ENCODE measurements at places on chromosomes 11 and 22.

GRCh38 chr11:1559111-1559951 is 12.7 kb downstream of the DUSP8 start:
- DNase-seq, result no peak

DNA sequence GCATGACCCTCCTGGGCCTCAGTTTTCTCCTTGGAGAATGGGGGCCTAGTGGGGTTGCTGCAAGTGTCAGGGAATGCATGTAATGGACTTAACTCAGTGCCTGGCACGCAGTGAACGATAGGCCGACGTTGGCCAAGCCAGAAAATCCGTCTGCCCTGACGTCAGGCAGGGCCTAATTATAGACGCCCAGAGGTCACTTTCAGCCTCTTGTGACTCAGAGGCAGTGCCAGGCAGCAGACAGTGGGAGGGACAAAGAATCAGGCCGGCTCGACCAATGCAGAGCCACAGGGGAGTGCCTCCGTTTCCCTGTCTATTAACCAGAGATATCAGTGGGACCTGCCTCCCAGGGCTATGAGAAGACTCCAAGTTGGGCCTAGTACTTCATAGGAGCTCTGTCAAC is 115.0 kb downstream of the MN1 start:
- DNase-seq, result no peak

DNA sequence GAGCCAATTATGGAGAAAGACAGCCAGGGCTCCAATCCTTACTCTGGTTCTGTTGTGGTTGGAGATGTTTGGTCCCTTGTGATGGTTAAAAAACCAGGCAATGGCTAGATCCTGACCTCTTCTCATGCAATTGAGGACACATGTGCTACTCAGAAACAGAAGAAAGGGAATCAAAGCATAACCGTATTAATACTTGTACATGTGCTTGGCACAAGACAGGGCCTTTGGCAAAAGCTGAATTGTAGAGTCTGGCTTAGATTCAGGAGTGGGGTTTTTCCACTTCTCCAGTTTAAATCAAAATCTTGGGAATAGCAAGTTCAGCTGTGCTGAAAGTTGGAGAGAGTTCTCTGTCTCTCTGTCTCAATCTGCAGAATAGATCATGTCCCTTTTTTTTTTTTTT is 80.1 kb upstream of the E2F8 start:
- DNase-seq, result no peak

DNA sequence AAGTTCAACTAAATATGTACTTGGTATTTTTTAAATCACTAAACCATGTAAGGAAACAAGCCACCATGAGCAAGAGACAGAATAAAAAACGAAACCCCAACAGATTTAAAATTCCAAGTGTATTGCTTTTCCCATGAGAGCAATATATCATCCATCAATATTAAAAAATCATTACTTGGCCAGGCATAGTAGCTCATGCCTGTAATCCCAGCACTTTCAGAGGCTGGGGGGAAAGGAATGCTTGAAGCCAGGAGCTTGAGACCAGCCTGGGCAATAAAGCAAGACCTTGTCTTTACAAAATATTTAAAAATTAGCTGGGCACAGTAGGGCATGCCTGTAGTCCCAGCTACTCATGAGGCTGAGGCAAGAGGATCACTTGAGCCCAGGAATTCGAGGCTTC is 190.8 kb downstream of the TTC28 start:
- no peak for DNase-seq

DNA sequence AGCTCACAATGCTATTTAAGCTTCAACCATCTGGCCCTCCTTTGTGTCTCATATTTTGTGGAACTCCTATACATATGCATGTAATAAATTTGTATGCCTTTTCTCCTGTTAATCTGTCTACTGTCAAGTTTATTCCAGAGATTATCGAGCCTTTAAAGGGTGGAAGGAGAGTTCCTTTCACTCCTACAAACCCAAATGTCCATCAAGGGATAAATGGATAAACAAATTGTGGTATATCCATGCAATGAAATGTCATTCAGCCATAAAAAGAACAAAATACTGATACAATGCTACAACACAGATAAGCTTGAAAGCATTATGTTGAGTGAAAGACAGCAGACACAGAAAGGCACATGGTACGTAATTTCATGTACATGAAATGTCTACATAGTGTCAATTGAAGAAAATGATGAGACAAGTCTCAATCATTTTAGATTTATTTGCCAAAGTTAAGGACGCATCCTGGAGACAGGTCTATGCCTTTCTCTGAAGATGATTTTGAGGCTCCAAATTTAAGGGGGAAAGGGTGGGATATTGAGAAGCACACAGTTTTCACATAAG is 17.7 kb upstream of the FEZ1 start:
- DNase-seq, result no peak

DNA sequence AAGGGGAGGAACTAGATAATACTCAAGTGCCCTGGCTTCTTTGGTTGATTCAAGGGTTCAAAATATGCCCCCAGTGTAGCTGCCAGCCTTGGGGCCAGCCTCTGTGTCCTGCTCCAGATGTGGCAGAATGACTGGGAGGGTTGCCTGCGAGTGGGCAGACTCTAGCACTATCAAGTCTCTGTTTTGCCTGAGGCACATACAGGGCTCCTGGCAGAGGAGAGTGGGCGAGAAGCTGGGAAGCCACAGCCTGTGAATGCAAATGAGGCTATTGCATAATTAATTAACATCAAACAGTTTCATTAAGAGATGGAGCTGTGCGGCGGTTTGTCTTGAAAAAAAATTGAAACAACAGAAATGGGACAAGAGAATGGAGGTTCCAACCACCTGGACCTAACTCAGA is 50.8 kb downstream of the BUD13 start:
- no peak for DNase-seq

GRCh38 chr11:43419460-43419859 is 60.7 kb downstream of the TTC17 start:
- no peak for DNase-seq

DNA sequence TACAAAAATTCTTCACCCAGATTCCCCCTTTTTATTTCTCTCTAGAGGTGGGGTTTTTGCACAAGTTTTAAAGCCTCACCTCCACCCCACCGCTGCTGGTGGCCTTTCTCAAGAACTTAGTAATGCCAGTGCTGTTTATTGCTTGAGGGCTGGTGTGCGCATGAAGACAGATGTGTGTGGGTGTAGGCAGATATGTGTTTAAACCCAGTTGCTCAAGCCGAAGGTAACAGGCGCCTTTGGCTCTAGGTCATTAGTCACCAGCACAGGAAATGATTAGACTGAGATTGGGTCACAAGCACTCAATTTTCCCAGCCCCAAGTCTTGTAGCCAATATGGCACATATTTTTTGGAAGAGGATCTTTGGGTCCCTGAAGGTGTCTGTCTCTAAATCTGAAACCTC is 2.7 kb upstream of the CLMP start:
- DNase-seq, result no peak
